ENCODE measurements at places on chromosomes 3 and 15.

- DNase-seq = peak; percentile 96
Observed at GRCh38 chr15:81312790-81313543, 11.0 kb downstream of the STARD5 start.

DNA sequence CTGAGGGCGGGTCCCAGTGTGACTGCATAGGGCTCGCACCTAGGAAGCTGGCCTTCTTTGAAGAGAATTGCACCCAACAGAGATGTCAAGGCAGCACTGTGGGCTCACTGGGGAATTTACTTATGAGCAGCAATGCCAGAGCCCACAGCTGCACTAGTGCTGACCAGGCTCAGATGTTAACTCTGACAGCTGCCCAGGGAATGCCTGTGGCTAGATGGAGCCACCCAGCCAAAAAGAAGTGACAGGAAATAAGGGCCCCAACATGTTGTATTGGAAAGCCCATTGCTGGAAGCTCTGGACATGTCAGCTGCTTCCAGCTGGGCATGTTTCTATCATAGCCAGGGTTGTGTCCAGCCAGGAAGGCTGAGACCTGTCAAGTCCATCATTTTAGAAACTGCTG, 90.9 kb upstream of the ZNF280D start:
- DNase-seq = no peak

- DNase-seq = no peak
Observed at GRCh38 chr3:61955483-61955882, 394.1 kb downstream of the PTPRG start.

- DNase-seq = no peak
Observed at GRCh38 chr3:52880047-52880446, 17.3 kb downstream of the STIMATE start.

DNA sequence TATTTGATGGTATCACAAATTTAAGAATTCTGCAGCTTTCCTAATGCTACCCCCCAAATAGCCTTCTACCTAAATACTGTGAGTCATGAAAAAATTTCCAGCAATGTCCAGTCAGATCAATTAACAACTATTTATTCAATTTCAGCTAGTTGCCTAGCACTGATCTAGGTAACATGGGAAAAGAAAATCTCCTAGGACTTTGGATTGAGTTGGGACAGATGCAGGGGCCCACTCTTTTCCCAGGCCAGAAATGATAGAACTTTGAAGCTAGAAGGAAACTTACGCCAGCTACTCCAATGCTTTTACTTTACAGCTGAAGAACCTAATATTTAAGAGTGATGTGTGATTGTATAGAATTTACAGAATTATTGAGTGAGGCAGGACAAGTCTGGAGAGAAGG, 196.3 kb downstream of the FMN1 start:
- DNase-seq = no peak

- no peak for DNase-seq
Observed at GRCh38 chr15:92430069-92430440, 36.4 kb downstream of the ST8SIA2 start.

GRCh38 chr15:60083318-60083717, 79.2 kb downstream of the FOXB1 start:
- DNase-seq = no peak

DNA sequence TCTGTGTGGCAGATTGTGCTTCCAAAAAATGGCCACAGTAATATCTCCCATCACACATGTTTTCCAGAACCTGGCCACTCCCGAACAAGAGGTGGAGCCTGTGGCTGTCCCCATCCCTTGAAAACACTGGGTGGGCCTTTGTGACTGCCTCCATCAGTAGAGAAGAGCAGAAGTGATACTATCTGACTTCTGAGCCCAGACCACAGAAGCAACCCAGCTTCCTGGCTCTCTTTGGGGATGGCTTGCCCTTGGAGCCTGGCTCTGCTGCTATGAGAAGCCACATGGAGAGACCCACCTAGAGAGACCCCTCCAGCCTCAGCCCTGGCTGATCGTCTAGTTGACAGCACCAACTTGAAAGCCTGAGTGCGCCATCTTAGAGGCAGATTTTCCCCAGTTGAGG, 39.8 kb upstream of the CMTM8 start:
- DNase-seq = no peak

GRCh38 chr3:52227117-52227516, 1.7 kb upstream of the TLR9 start:
- no peak for DNase-seq

DNA sequence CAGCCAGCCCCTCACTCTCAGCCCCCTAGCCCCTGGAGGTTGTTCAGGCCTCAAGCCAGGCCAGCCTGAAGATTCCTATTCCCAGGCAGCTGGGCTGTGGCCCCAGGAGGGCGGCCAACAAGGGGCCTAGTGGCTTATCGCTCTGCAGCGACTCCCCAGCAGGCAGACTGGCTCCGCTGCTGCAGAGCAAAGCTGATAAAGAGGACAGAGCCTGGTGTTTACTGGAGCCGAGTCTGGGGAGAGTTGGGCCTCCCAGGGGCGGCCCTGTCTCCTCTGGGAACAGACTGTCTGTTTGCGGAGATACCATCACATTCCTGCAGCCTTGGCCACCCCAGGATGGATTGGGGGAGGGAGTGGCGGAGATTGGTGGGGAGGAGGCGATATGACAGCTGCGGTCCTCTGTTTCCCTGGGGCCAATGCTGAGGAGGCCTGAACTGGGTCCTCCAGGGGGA, 22.4 kb upstream of the SMAD6 start:
- peak; percentile 82 for DNase-seq

- no peak for DNase-seq
Observed at GRCh38 chr15:76150513-76150912, 90.7 kb downstream of the TMEM266 start.

- DNase-seq = no peak
Observed at GRCh38 chr15:56361987-56362386, 3.2 kb upstream of the TEX9 start.

GRCh38 chr3:155984791-155985417, 114.5 kb downstream of the GMPS start:
- no peak for DNase-seq

- DNase-seq = peak; percentile 17
Observed at GRCh38 chr15:55108858-55109518, 87.8 kb downstream of the RSL24D1 start.

DNA sequence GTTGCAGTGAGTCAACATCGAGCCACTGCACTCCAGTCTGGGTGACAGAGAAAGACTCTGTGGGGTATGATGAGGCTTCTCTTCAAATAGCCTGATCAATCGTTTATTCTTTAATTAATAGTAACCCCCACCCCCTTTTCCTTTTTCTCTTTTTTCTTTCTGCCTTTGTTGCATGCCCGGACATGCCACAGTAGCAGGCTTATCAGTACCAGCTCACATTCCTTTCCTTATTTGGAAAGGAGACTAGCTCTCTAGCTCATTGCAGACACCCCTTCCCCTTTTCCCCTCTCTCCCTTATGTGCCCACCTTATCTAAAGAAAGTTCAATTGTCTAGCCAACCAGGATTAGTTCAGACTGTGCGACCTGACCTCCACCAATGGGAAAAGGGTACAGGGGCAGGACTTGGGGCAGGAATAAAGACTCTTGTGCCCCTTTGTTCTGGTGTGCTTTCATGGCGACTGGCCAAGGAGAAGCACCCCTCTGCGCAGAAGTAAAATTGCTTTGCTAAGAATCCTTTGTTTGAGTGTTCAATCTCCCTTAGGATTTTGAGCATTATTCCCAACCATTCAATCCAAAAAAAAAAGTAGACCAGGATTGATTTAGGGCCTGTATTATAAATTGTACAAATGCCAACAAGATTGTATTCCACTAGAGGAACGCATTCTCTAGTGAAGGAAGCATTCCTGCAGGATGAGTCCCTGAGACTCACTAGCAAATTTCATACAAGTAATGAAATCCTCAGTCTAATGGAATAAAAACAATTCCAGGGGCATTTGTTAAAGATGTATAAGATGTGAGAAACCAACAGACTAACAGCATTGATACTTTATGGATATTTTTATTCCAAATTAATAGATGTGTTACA, 95.8 kb upstream of the SNRPN start:
- peak; percentile 51 for DNase-seq

- DNase-seq = peak; percentile 8
Observed at GRCh38 chr3:145739926-145740325, 421.1 kb downstream of the PLOD2 start.

DNA sequence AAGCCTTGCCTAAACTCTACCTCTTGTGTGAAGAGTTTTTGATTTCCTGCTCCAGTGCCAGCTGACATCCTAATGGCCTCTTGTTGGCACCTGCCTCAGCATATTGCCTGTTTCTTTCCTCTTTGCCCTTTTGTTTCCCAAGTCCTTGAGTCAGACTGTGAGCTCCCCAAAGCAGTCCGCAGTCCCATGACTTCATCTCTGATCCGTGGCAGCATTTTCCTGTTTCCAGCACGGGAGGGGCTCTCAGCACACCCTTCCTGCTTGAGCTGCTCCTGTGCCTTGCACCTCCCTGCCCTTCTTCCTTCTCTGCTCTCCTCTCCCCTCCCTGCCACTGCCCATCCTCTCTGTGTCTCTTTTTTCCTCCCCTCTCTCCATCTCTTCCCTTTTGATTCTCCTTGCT, 179.6 kb downstream of the EPHB1 start:
- DNase-seq = no peak

DNA sequence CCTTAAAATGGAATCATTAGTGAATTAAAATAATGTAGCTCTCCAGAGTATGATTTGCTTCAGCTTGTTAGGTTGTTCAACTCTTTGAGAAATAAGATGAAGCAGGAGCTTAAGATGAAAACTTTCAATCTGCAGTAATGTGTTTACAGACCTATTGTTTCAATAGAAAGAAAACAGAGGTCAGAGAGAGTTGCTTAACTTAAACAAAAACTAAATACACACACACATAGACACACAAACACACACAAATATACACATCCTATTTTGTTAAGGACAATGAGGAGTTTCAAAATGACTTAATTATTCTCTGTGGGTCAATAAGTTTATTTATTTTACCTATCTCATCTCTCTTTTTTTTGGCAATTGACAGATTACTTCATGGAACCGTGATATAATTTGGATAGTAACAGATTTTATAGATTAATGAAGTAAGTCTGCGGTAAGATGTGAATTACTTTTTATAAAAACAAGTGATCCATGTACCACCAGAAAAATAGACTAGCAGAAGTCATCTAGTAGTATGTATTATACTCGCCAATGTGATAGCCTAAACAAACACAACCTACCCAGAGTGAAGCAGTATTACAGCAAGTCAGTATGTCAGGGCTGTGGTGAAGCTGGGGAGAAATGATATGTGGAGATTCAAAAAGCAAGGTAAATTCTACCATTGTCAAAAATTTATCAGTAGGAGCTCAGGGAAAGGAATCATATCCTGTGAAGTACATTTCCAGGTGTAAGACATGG, 76.7 kb upstream of the DCBLD2 start:
- no peak for DNase-seq

GRCh38 chr15:99486371-99487336, 79.1 kb upstream of the MEF2A start:
- DNase-seq = peak; percentile 84

DNA sequence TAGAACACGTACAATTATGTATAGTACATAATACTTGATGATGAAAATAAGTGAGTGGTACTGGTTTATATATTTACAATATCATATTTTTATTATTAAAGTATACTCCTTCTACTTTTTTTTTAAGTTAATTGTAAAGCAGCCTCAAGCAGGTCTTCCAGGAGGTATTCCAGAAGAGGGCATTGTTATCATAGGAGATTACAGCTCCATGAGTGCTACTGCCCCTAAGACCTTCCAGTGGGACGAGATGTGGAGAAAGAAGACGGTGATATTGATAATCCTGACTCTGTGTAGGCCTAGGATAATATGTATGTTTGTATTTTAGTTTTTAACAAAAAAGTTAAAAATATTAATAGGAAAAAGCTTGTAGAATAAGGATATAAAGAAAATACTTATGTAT, 40.3 kb upstream of the SCN5A start:
- DNase-seq = no peak

- no peak for DNase-seq
Observed at GRCh38 chr3:75089841-75090240, 475.4 kb upstream of the CNTN3 start.

GRCh38 chr15:50353975-50354837, 792 bp downstream of the GABPB1 start:
- DNase-seq = peak; percentile 96

DNA sequence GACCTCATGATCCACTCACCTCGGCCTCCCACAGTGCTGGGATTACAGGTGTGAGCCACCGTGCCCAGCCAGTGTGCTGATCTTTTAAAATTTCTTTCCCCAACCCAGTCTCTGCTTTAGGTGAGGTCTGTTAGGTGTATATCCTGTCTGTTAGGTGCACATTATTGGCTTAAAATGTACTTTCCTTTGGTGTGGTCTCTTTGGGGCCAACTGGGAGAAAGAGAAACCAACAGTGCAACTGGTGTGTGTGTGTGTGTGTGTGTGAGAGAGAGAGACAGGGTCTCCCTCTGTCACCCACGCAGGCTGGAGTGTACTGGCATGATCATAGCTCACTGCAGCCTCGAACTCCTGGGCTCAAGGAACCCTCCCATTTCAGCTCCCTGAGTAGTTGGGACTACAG, 50.3 kb upstream of the GNB5 start:
- DNase-seq = no peak

DNA sequence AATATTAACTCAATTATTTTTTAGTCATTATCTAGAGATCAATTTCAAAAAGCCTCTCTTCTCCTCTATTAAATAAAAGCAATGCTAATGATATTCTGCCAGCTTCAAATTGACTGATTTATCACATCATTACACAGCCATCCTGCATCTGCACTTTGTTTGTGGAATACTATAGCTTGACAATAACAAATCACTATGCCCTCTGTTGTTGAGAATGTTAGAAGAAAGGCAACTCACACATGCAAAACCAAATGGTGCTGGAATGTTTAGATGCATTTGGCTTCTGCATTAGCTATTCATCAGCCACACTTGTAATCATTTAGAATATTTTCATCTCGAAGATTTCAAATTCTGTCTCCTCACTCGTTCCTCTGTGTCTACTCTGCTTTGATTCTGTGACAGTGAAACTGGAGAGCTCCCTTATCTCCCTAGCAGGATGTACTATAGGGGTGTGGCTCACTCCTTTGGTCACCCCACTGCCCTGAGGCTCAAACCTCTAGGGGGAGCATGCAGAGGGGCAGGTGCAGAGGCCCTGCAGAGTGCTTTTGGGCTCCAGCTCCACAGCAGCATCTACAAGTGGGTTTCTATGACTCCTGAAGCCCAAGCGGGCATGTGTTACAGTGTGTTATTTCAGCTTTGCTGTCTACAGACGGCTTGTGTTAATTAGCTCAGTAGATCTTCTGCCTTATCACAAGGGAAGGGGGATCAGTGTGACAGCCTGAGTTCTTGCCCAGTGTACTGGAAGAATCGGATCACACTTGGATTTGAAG, 454.1 kb upstream of the BCHE start:
- DNase-seq = no peak

GRCh38 chr15:98802187-98802586, 153.8 kb downstream of the IGF1R start:
- no peak for DNase-seq

- DNase-seq = peak; percentile 84
Observed at GRCh38 chr3:162719684-162720341, 1223.2 kb downstream of the OTOL1 start.
